Endothelial cell (in vitro differentiated cells): ENCODE measurements at places on chromosomes 1 and 21.

GRCh38 chr1:9413877-9414213 is 121.2 kb downstream of the SPSB1 start:
- DNase-seq, result no peak

DNA sequence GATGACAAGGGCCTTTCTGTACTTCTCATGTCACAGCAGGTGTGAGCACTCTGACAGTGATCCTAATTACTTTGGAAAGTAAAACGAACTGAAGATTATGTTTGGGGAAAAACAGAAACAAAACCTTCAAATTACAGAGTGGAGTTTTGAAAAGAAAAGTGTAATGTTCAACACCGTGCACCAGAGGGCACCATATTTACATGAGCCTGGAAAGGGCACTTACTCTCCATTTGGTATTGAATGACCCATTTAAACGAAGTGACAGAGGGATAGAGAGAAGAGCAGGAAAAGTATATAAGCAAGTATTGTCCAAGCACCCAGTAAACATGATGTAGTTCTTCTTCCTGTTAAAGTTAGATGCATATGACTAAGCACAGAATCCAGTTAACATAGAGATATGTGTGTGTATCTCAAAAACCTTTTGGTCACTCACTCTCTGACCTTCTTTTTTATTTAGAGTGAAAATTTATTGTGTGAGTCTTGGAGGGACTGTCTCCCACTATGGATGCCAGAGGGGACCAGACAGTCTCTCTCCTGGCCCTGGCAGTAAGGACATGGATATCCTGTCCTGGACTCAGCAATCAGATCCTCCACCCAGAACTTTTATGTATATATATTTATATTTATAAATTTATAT is 3.8 kb upstream of the RGSL1 start:
- peak; percentile 48 for DNase-seq

- no peak for DNase-seq
Measured at GRCh38 chr1:241172486-241172885, 184.5 kb downstream of the RGS7 start.

DNA sequence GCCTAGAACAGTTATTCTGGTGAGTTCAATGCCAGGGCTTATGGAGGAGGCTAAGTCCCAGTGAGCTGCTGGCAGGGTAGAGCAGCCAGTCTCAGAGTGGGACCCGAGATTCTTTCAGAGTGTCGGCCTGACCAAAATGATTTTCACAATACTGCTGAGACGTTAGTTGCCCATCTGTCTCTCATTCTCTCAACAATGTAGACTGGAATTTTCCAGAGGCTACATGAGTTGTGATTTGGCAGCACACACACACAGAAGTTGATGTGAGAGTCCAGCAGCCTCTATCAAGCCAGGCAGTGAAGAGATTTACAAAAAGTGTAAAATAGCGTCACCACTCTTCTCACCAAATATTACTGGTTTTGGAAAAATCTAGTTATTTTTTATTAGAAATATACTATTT is 21.7 kb downstream of the CACNA1S start:
- DNase-seq, result no peak

DNA sequence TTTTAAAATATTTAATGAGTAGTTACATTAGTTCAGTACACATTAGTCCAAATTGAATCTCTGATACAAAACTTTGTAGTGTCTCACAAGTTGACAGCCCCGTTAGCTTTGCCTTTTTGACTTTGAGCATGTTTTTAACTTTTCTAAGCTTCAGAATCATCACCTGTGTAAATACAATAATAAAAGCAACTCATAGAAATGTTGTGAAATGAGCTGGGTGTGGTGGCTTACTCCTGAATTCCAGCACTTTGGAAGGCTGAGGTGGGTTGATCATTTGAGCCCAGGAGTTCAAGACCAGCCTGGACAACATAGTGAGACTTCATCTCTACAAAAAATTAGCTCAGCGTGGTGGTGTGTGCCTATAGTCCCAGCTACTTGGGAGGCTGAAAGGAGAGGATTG is 11.1 kb downstream of the RRP15 start:
- no peak for DNase-seq

GRCh38 chr1:183277821-183278738 is 92.0 kb downstream of the LAMC2 start:
- DNase-seq, result no peak

GRCh38 chr1:157195521-157196244 is 57.5 kb upstream of the ETV3 start:
- DNase-seq, result no peak

DNA sequence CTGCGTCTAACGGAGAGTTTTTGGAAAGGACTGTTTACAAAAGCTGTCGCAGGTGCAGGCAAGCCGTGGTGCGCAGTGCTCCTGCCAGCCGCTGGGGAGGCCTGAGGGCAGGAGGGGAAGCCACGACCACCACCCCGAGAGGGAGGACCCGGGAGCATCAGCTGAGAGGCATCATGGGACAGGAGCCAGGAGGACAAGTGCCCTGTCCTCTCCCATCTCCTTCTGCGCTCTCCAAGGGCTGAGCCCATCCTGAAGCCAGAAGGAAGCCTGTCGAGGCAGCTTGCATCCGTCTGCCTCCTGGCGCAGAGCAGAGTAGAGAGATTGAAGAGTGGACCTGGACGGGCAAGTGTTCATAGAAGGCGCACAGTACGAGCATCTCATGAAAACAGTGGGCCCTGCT is 310.9 kb downstream of the KIF26B start:
- DNase-seq, result no peak

DNA sequence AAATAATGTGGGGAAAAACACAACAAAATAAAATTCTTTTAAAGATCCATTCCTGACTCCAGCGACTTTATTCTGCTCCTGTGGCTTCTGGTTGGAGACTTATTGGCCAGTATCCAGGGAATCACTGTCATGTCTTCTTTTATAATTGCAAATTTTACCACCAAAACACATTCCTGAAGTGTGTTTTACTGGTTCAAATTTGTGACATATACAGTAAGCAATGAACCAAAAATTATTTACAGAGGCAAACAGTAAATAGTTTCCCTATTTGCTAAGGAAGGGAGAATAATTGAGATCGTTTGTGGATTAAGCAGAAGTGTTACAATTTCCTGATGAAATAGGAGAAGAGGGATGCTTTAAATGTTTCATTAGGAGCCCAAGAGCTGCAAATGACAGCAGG is 118.7 kb downstream of the ZNF281 start:
- DNase-seq, result no peak

- DNase-seq, result peak; percentile 11
Measured at GRCh38 chr1:203776636-203777035, 11.7 kb downstream of the LAX1 start.

- no peak for DNase-seq
Measured at GRCh38 chr1:231729544-231729943, 103.0 kb downstream of the DISC1 start.

DNA sequence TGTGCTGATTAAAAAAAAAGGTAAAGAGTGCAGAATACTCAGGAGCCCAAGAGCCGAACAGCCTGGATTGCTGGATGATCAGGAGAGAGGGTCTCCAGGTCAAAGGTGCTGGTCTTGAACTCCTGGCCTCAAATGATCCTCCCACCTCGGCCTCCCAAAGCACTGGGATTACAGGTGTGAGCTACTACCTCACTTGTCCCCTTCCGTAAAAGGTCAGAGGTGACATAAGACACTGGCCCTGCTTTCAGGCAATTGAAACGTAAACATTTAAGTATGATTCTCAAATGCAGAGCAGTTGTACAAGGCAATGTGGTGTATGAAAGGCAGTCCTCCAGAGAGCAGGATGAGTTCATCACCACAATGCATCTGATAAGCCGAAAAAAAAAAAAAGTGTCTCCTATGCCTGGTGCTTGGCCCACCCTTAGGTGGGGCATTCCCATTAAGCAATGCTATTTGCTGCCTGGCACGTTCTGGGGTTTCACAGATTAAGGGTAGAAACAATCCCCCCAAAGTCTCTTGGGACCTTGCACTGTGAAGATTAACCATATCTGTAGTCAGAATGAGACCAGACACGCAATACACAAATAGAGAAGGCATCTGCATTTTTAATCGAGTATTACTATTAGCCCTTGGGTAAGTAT is 47.7 kb downstream of the PARP1 start:
- no peak for DNase-seq

- peak; percentile 29 for DNase-seq
Measured at GRCh38 chr1:180234369-180235076, 4.5 kb downstream of the LHX4 start.

GRCh38 chr1:62362061-62362917 is 43.1 kb upstream of the KANK4 start:
- DNase-seq, result no peak

DNA sequence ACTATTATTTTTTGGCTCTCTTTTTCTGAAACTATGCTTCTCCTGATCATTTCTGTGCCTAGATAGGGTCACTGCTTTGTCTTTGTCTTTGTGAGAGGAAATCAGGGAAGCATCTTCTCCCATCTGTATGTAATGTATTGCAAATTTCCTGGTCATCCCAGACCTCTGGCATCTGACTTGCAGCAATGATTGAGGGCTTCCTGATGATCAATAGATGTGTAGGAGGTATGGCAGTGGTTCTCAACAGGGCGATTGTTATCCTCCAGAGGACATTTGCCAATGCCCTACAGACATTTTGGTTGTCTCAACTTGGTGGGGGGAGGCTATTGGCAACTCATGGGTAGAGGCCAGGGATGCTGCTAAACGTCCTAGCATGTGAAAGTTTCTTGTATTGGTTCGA is 64.7 kb downstream of the RGL1 start:
- no peak for DNase-seq

DNA sequence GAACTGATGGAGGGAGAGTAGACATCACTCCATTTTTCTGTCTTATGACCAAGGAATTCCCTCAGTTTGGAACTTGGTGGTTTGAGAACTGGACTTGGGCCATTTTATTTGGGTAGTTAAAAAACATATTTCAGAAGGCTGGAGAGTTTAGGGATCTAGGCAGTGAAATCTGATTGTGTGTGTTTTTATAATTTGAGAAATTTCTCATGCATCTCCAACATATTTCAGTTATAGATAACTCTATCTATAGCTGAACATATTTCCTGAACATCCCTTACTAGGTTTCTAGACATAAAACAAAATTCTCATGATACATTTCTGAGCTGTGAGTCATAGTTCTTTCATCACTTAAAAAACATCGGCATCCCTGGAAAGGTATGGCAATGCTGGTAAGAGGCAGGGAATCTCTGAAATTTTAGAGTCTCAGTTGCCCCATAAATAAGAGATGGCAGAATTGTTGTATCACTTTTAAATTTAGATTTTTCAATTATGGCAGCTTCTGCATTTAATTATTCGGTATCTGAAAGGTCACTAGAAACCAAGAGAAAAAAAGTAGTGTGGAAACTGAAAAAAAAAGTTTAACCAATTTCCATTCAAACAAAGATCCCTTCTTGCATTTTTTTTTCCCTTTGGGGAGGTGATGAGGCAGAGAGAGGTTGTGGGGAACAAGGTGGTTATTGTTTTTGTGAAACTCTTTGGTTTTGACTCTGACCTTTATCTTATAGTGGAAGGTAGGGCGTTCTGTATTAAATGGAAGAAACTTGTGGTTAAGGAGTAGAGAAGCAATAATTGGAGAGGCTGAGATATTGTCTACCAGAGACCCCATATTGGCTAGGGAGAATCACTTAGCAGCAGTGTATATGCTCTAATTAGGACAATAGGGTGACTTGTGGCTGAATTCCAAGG is 102.9 kb downstream of the FASLG start:
- no peak for DNase-seq

DNA sequence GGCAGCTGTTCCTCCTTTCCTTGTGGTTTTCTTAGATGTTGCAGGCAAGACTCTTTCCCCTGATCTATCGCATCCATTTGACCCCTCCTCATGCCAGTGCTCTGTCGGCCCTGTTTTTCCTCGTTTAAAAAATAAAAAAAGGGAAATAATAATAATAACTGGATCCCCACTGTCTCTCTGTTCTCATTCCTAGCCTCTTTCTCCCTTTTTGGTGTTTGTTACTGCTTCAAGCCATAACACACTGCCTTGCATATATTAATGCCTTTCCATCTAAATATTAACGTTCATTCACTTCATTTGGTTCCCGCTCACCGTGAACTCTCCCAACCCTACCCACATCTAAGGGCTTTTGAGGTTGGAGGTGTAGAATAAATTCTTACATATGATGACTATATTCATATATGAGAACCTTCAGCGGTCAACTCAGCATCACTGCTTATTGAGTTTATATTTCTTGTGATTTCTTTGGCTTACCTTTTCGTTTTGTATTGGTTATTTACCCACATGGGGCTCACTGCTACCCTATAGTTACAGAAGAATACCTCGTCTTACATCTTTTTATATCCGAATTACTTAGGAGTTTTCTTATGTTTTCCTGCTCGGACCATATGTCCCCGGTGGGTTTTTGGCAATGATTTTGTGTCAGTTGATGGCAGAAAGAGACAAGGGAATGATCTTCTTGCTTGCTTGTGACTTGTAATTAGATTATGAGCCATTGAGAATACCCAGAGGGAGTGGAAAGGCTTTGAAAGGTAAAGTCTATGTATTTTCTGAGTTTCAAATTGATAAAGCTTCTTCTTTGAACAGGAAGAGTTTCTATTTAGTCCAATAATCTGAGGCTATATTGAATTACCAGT is 805 bp downstream of the ATG4C start:
- no peak for DNase-seq

GRCh38 chr1:43438006-43438405 is 15.7 kb downstream of the HYI start:
- DNase-seq, result no peak

DNA sequence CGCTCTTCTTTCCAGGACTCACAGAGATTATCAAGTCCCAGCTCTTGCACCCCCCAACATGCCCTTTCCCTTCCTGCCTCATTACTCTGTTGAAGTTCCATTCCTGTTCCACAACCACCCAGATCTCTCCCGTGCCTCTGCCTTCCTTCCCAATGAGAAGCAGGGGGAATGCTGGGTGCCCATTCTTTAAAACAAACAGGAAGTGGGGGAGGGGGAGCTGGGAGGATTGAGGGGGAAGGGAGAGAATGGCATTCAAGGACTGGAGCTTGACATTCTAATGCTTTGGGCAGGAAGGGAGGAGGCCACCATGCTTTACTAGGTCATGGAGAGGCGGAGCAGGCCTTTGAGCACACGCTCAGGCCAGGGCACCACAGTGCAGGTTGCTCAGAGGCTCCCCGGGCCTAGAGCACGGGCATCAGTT is 150.3 kb upstream of the IRF2BP2 start:
- no peak for DNase-seq

- DNase-seq, result no peak
Measured at GRCh38 chr1:198878566-198878965, 239.7 kb downstream of the PTPRC start.

DNA sequence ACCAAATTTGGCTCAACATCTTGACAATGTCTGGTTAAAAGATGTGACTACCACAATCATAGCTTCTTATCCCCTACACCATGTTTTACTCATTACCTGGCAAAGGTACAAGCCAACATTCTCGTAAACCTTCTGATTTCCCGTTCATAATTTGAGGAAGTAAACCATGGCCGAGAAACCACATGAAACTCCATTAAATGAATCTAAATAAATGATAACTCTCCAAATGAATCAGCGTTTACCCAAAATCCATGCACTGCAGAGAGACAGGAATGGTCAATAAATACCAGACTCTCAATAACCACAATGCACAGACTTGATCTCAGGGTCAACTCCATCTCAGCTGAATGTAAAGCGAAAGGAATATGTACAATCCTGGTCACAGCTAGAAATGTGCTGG is 125.2 kb downstream of the TYW3 start:
- DNase-seq, result no peak
